ENCODE measurements at places on chromosomes 3 and 15. TPM values are rescaled to one million over a fixed set of nuclear protein-coding genes. Genes with fewer than 3 reads are reported as not detected.
A peak's percentile ranks its signal among the peaks of the same experiment; 100 is the strongest.

GRCh38 chr15:70608144-70608543 lies 155.2 kb downstream of the UACA start:
- peaks cover 23% of the 10 kb centered on the region for H3K4me1 ChIP-seq
- H3K27ac ChIP-seq: no peak overlapping the region
- H3K36me3 ChIP-seq: no peaks in the 10 kb centered on the region
- H3K4me3 ChIP-seq: no peak overlapping the region
- peak; percentile 81 for DNase-seq
- peaks cover 5% of the 10 kb centered on the region for H3K27me3 ChIP-seq

- H3K27ac ChIP-seq: no peak overlapping the region
- H3K36me3 ChIP-seq: no peaks in the 10 kb centered on the region
- no peak overlapping the region for H3K4me3 ChIP-seq
- H3K27me3 ChIP-seq: no peaks in the 10 kb centered on the region
- DNase-seq: no peak
Measured at GRCh38 chr3:64329037-64329436, 103.8 kb upstream of the PRICKLE2 start.

DNA sequence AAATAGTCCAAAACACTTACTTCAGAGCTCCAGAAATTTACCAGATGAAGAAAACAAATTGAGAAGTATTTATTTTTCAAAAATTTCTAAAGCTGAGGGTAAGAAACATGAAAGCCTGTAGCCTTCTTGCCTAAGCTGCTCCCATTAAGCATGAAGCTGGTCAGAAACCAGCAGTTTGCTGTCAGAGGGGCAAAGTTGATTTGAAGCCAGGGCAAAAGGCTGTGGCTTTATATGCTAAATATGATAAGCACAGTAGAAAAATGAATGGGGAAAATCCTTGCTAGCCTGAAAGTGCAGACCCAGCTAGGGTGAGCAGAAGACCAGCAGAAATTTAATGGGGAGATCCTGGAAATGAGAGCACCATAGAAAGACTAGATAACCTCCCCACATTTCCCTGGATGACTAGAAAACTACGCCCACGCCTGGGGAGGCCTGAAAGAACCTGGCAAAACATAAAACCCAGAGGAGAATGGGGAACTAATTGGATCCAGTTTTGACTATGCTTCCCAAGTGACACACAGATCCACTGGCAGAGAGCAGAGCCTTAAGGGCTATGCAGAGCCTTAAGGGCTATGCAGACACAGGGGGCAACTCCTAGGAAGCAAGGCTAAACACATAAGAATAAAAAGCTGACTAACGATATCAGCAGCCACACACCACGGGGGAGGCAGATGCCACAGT lies 43.0 kb upstream of the HEG1 start:
- H3K4me1 ChIP-seq: no peaks in the 10 kb centered on the region
- H3K4me3 ChIP-seq: no peak overlapping the region
- H3K27me3 ChIP-seq: no peaks in the 10 kb centered on the region
- H3K27ac ChIP-seq: no peak overlapping the region
- no peak for DNase-seq

DNA sequence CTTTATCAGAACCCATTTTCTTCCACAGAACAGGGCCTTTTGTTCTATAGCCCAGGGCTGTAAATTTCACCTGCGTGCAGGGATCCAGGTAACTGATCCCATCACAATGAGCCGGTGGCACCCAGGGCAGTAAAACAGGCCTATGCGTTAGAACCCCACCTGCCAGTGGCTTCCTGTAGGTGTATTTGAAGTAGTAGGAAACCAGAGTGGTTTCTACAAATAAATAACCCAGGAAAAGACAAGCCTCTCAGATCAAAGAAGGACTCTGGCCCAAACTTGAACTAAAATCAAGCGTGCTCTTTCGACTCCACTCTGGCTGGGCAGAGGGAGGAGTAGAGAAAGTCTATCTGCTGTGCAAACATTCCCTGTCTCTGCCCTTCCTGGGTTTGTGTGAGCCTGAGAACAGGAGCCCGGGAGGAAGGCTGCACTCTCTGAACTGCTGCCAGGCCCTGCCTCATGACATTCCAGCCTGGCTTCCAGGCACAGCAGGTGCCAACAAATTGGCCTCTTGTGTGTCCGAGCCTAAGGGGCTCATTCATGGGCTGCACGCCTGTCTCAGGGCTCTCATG lies 77.7 kb downstream of the CEMIP start:
- no peak overlapping the region for H3K27ac ChIP-seq
- H3K27me3 ChIP-seq: peaks cover 22% of the 10 kb centered on the region
- no peak overlapping the region for H3K4me3 ChIP-seq
- H3K4me1 ChIP-seq: peaks cover 13% of the 10 kb centered on the region
- no peaks in the 10 kb centered on the region for H3K36me3 ChIP-seq
- DNase-seq: no peak

DNA sequence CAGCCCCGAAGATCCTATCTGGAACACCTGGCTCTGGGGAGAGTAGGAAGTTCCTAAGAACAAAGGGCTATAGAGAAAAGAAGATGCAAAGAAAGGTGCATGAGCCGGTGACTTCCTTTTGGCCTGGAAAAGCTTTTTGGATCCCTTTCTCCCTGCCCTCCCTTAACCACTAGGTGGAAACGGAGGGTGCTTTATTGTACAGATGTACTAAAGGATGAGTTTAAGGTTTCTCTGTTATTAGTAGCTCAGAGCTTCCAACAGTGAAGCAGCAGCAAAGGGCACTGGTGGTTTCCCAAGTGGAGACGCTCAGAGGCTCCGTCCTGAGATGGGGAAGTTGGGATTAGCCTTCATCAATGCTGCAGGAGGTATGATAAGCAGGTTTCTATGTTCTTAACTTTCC lies 5.9 kb upstream of the ADGRG7 start:
- H3K4me3 ChIP-seq: no peak overlapping the region
- peaks cover 3% of the 10 kb centered on the region for H3K4me1 ChIP-seq
- H3K27me3 ChIP-seq: no peaks in the 10 kb centered on the region
- H3K27ac ChIP-seq: no peak overlapping the region

- H3K4me3 ChIP-seq: no peak overlapping the region
- H3K4me1 ChIP-seq: no peaks in the 10 kb centered on the region
Measured at GRCh38 chr3:145698250-145698649, 462.7 kb downstream of the PLOD2 start.

DNA sequence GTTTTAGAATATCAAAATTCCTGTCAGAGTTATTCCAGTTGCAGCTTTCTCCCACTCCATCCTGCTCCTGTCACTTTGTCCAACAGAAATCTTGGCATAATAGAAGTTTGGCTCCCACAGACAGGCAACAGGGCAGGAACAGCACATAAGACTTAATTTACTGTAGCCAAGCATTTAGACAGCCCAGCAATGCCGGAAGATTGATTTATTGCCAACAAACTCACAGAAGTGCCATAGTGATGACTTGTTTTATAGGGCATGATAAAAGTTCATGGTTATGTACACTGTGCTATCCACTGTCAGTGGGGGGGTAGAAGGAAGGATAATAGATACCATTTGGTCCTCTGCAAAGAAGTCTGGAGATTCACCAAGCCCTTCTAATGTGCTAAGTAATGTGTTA lies 98.3 kb upstream of the CBLB start:
- no peaks in the 10 kb centered on the region for H3K27me3 ChIP-seq
- H3K27ac ChIP-seq: no peak overlapping the region
- no peak overlapping the region for H3K4me3 ChIP-seq
- H3K4me1 ChIP-seq: peaks cover 9% of the 10 kb centered on the region

DNA sequence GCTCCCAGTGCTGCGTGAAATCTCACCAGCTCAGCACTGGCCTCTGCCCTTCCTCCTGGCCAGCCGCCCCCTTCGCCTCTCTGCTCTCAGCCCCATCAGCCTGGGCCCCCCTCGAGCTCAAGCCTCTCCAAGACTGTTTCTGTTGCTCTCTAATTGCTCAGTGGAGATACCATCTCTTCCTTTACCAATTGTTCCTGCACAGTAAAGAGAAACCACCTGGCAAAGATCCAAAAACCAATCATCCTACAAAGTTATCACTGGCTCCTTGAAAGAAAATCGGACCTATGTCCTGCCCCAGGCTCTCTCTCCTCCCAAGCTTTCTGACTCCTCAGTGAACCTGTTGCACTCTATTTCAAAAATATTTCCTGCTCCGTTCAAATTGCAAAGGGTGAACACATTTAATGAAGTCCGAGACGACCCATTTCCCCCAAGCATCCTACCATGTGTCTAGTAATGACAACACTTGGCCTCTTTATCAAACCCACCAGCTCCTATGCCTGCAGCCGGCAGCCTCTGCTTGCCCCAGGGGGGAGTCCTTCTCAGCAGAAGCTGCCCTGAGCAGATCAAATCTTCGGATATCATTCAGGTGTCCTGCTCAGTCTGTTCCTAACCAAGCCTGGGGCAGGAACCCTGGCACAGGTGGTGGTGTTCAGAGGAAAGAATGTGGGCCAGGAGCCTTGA lies 53.7 kb upstream of the FAM174B start:
- no peaks in the 10 kb centered on the region for H3K36me3 ChIP-seq
- no peaks in the 10 kb centered on the region for H3K27me3 ChIP-seq
- no peak overlapping the region for H3K4me3 ChIP-seq
- DNase-seq: no peak
- peaks cover 4% of the 10 kb centered on the region for H3K4me1 ChIP-seq

GRCh38 chr3:11820531-11821041 lies 26.1 kb downstream of the TAMM41 start:
- H3K4me3 ChIP-seq: no peak overlapping the region
- peak; percentile 36 for DNase-seq
- H3K36me3 ChIP-seq: peaks cover 33% of the 10 kb centered on the region
- no peak overlapping the region for H3K27ac ChIP-seq
- no peaks in the 10 kb centered on the region for H3K4me1 ChIP-seq
- no peaks in the 10 kb centered on the region for H3K27me3 ChIP-seq

DNA sequence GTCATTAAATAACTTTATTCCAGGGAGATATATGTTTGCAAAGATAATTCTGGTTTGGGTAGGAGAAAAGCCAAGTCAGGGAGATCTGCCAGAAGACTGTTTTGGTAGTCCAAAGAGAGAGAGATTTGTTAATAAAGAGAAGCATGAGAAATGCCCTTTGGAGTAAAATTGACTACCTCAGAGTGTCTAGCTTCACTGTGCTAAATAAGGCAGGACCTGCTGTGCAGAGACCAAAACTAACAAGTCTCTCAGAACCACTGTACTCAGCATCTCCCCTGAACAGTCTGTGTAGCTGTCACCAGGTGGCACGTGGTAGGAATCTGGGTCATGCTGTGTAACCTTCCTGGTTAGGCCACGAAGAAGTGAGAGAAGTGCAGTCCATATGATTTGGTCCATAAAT lies 31.6 kb upstream of the SLC35G2 start:
- H3K4me3 ChIP-seq: no peak overlapping the region
- peak overlapping the region; percentile 59 for H3K27ac ChIP-seq
- H3K27me3 ChIP-seq: no peaks in the 10 kb centered on the region
- peak; percentile 38 for DNase-seq
- no peaks in the 10 kb centered on the region for H3K36me3 ChIP-seq

ATP8B4 gene
- total RNA-seq: 0.23 TPM

GRCh38 chr3:169663951-169664820 lies 674 bp upstream of the MECOM start:
- H3K27ac ChIP-seq: no peak overlapping the region
- DNase-seq: no peak
- peaks cover 19% of the 10 kb centered on the region for H3K4me1 ChIP-seq
- H3K4me3 ChIP-seq: peak overlapping the region; percentile 38
- H3K36me3 ChIP-seq: no peaks in the 10 kb centered on the region

DNA sequence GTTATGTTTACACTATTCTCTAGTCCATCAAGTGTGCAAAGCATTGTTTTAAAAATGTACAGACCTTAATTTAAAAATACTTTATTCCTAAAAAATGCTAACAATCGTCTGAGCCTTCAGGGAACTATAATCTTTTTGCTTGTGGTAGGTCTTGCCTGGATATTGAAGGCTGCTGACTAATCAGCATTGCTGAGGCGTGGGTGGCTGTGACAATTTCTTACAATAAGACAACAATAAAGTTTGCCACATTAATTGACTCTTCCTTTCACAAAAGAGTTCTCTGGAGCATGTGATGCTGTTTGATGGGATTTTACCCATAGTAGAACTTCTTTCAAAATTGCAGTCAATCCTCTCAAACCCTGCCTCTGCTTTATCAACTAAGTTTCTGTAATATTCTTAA lies 384.0 kb upstream of the TGFBR2 start:
- H3K27me3 ChIP-seq: no peaks in the 10 kb centered on the region
- no peak overlapping the region for H3K4me3 ChIP-seq

DNA sequence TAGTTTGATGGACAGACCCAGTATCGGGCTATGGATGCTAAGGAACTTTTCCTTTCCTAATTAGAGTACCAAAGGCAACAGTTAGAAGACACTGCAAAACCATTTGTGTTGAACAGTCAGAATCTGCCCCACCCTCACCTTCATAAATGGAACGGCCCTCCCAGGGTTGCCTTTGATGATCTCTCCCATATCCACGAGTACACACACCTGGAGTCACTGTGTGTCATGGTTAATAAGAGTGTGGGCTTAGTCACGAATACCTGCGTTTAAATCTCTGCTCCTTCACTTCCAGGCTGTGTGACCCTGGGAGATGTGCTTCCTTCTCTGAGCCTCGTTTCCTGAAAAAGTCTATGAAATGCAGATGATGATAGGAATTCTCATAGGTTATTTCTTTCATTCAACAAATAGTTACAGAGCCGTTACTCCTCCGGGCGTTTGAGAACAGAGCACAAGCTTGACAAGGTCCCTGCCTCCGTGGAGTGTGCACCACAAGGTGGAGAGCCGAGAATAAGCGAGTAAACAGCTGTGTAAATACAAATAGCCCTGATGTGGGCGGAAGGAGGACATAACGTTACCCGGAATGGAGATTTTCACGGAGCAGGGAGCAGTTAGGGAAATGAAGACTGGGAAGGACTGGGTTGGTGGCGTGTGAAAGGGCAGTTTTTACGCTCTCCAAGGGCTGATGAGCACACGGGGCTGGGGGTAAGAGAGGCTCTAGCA lies 6.7 kb downstream of the SLC51A start:
- no peak for DNase-seq
- H3K27me3 ChIP-seq: peaks cover 3% of the 10 kb centered on the region
- no peaks in the 10 kb centered on the region for H3K36me3 ChIP-seq

DNA sequence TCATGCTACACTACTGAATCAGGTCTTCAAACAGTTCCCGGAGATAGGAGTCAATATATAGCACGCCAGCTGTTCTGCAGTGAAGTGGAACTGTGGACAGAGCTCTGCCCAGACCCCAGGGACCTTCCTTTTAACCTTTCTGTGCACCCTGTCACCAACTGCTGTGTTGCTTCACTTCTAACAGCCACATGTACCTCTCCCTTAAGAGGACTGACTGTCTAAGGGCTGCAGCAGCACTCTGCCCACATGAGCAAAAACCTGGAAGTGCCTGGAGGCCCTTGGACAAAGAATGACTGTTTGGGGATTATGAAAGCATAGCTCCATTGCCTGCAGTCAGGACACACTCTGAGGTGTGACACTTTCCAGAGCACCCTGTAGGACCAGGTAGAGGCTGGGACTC lies 88.3 kb upstream of the CTNNB1 start:
- H3K27me3 ChIP-seq: peaks cover 4% of the 10 kb centered on the region
- H3K4me3 ChIP-seq: no peak overlapping the region
- no peak for DNase-seq
- no peaks in the 10 kb centered on the region for H3K36me3 ChIP-seq

DNA sequence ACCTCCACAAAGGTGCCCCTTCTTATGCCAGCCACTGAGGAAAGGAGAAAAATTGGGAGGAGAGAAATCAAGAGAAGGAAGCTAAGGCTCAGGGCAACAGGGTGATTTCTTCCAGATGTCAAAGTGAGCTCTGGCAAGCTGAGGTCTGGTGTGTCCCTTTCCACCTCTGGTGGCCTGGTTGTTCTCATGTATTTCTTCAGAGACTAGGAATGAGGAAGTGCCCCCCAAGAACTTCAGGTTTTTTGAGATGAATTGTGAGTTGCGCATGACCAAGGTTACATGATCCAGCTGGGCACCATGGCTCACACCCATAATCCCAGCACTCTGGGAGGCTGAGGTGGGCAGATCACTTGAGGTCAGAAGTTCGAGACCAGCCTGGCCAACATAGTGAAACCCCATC lies 5.6 kb downstream of the RAB6B start:
- H3K27me3 ChIP-seq: peaks cover 13% of the 10 kb centered on the region
- peaks cover 4% of the 10 kb centered on the region for H3K4me1 ChIP-seq
- H3K36me3 ChIP-seq: no peaks in the 10 kb centered on the region

OR4F15 gene
- total RNA-seq: not detected

HRG gene
- not detected for total RNA-seq

SST gene
- 0.77 TPM for total RNA-seq

All from astrocyte (in vitro differentiated cells and primary cell).